Left lung (tissue), 14 donors: ENCODE measurements at places on chromosomes 2 and 18.

DNA sequence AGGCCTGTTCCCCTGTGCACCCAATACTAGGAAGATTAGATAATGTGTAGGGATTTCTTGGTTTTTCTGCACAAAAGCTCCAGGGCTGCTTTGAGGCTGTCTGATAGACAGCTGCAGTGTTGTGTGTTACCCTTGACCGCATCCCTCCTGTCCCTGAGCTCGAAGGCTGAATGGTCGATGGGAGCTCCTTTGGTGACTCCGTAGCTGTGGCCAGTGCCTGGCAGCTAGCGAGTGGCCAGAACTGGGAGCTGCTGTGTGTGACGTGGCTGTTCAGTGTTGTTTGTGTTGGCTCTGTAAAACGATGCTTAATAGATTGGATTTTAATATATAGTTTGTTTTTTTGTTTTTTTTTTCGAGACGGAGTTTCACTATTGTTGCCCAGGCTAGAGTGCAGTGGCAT is 170.0 kb downstream of the AGAP1 start:
- no peak for DNase-seq

DNA sequence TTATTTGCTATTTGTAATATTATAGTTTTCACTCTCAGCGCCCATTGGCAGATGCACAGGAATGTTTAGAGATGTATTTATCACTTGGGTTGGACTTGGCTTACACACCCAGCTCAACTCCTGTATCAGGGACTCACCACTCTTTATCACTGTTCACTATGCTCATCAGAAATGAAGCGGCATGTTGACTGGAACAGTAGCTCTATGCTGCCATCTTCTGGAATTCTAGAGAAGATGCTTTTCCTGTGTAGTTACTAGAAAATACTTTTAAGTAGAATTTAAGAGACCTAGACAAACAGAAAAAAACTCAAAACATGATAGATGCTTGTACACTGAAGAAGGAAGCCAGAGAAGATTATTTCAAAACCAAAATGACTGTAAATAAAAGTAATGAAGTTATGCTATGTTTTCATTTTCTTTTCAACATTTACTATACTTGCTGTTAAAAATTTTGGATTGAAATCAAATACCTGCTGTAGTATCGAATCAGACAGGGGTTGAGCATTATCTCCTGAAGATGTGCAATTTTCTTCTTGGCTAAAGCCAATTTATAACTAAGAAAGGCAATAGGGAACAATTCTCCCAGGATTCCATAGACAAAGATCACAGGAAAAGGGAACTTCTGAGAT is 47.4 kb upstream of the NXPH2 start:
- no peak for DNase-seq

DNA sequence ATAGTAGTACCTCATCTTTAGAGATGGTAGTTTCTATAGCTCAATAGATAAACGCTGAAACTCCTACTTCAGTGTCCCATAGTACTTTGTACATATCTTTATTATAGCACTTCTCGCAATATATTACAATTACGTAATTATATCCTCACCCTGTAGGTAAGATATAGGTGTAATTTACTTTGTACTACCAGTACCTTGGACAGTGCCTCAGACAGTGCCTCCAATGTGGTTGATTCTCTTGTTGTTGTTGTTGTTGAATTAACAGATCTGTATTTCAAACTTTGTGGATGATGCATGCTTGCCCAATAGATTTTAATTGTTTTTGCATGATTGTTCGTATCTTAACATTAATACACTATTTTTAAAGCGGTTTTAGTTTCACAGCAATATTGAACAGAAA is 188.6 kb downstream of the ARL6IP6 start:
- DNase-seq, result no peak

GRCh38 chr2:204255071-204255470 is 290.2 kb upstream of the PARD3B start:
- DNase-seq, result no peak
